ENCODE measurements at places on chromosomes 16 and 17. TPM values are rescaled to one million over a fixed set of nuclear protein-coding genes. Genes with fewer than 3 reads are reported as not detected.

The BOLA2B gene
- total RNA-seq = 195 TPM

The MTSS2 gene
- 40.4 TPM for total RNA-seq

The CA4 gene
- not detected for total RNA-seq

The RGS11 gene
- total RNA-seq = 4.4 TPM

The PPM1E gene
- 0.05 TPM for total RNA-seq

The LRRC46 gene
- 4.0 TPM for total RNA-seq

The CD300LF gene
- not detected for total RNA-seq

The HCRT gene
- total RNA-seq = not detected

The SLC12A4 gene
- 32.8 TPM for total RNA-seq

The CLCN7 gene
- total RNA-seq = 71.1 TPM

The KRTAP3-2 gene
- not detected for total RNA-seq

The MYO1D gene
- 1.4 TPM for total RNA-seq

The ST6GALNAC2 gene
- total RNA-seq = 0.98 TPM

All from A549 treated with ZK216348 at 1 μM for 4 hours (cell line).